MCF 10A (cell line): ENCODE measurements at places on chromosomes 7 and 10.

DNA sequence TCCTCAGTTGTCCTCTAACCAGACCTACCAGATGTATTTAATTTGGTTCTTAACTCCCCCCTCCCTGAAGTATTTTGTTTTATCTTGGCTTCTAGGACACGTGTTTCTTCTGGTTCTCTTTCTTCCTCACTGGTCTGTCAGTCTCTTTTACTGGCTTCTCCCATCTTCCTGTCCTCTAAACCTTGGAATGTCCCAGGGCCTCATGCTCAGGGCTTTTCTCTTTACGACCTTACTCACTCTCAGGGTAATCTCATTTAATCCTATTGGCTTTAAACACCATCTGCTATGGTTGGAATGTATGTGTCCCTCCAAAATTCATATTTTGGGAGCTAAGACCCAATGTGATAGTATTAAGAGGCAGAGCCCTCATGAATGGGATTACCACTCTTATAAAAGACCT, 418.2 kb upstream of the PODXL start:
- DNase-seq = no peak

- no peak for DNase-seq
Measured at GRCh38 chr10:124482236-124482800, 20.7 kb downstream of the LHPP start.

DNA sequence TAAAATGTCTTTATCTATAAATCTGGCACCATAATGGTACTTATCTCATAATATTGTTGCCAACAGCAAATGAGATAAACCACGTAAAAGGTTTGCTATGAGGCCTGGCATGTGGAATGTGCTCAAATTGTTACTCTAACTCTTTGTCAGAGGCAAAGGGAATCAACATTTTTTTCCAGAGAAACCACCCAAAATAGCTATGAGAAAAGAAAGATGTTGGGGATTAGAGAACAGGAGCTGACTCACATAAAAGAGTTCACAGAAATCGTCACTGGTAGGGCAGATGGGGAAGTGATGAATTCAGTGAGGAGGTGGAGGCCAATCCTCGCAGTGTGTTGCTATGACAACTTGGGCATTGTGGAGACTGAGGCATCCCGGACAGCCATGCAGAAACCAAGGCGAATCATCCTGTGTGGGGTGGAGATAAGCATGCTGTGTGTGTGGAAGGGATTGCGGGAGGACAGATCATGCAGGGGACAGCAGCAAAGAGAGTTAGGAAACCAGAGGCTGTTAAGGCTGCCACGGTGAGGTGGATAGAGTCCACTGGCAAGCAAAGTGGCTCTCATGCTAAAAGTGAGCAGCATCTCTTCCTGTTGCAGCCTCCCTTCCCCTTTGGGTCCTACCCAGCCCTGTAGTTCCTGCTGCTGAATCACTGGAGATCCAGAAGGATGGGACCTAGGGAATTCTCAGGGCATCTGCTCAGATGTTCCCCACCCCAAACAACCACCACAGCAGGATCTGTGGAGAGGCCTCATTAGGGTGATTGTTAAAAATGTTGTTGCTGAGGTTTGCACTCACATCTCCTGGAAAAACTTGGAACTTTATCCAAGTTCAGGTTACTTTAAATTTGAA, 103.9 kb downstream of the CUBN start:
- DNase-seq = peak; percentile 64

GRCh38 chr7:25851332-25852210, 300.4 kb upstream of the NFE2L3 start:
- peak; percentile 88 for DNase-seq

GRCh38 chr7:155864991-155865690, 52.9 kb upstream of the SHH start:
- DNase-seq = no peak

GRCh38 chr7:44258865-44259546, 58.2 kb downstream of the YKT6 start:
- DNase-seq = peak; percentile 38

DNA sequence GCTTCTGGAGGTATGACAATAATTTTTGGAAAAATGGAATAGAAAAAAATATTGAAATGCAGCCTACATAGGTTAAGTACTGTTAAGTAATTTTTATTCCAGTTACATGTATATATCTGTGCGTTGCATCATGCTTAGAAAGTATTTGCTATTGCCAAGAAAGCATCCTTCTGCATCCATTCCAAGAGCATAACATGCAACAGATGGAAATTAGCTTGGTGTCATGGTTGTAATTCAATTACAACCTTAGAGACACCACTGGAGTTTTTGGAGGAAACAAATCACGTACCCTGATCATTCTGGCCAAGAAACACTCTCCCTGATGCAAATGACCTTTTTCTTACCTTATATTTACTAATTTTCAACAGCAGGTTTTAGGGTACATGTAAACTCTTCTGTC, 1.7 kb downstream of the AKR1B1 start:
- no peak for DNase-seq

DNA sequence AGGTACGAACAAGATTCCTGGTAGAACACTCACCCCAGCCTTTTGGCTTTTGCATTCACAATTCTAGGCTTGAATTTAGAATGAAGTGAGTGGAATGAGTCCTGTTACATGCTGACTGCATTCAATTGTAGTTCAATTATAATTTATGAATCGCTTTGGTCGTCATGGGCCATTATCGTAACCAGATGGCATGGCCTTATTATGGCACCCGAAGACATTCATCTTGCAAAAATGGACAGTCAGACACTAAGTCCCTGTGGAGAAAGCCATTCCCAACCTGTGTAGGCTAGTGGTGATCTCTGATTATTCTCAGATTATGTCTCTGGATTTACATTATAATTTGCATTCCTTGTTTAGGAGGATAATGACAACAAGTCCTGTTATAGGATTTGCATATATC, 292.4 kb upstream of the NPSR1 start:
- no peak for DNase-seq

- no peak for DNase-seq
Measured at GRCh38 chr7:124074007-124074406, 41.1 kb upstream of the TMEM229A start.

- DNase-seq = no peak
Measured at GRCh38 chr7:84193747-84194146, 842 bp downstream of the SEMA3A start.

- no peak for DNase-seq
Measured at GRCh38 chr10:47104151-47104605, 192.9 kb downstream of the PTPN20 start.

DNA sequence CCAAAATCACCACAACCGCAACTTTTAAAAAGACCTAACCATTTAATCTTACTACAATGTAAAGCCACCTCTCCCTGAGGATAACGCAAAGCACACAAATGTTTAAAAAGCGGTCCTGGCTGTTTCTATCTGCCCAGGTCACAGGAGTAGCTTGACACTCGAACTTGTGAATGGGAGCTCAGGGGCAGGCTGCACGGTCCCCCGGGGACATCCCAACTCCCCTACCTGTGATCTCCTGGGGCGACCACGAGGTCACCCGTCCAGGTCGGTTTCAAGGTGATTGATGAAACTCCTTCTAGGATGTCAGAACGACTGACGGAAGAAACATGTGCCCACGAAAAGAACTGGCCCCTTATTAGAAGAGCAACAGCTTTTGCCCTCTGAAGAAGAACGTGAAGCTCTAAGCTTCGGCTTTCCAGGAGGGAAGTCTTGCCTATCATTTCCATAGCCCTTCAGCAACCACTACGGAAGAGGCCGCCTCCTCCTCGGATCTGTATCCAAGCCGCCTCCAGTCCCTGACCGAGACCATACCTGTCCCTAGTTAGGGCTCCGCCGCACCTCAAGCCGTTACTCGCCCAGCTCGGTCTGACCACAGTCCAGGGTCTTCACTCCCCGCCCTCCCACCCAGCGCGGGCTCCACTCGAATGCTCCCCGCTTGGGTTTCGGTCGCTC, 459 bp downstream of the CYCS start:
- peak; percentile 22 for DNase-seq
